Mesenteric fat pad (tissue), 1 donor: ENCODE measurements at places on chromosomes 12 and 14. TPM values are rescaled to one million over a fixed set of nuclear protein-coding genes. Genes with fewer than 3 reads are reported as not detected.

DNA sequence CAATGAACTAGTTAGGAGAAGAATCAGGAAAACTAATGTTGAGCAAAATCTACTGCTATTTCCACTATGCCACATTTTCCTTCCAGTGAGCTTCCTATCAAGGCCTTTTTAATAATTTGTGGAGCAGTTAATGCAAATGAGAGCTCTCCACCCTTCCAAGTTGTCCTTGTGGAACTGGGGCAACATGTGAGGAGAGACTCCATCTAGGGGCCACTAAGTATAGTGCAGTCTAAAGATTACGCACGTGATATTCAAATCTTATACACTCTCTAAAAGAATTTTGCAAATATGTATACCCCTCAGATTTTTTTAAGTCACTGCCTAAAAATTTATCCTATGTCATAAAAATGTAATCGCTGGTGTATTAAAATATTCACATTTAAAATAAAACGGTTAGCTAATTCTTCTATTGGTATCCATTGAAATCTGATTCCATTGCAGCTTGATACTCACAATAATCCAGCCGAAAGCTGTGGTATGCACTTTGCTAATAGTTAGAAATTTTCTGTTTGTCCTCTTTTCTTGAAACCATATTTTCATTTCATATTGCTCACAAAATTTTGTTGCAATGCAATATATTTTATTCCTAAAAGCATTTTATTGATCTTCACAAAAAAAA, 100.1 kb downstream of the PAH start:
- DNase-seq = no peak

GRCh38 chr12:104506676-104507401, 50.1 kb downstream of the CHST11 start:
- DNase-seq = no peak

DNA sequence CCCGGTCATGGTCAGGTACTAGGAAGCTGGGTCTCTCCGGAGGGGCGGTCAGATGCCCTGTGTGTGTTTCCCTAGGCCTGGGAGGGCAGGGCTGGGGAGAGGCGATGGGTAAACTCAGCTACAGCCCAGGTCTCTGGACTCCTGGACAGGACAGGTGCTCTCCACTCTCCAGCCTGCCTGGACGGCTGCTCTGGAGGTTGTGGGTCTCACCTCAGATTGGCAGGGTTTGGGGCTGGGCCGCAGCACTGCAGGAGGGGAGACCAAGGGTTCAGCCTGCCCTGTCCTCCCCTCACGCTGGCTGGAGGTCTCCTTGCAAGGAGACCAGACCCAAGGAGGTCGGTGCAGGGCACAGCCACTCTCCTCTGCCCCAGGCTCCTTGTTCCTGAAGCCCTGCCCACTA, 7.8 kb downstream of the KRT80 start:
- no peak for DNase-seq

DNA sequence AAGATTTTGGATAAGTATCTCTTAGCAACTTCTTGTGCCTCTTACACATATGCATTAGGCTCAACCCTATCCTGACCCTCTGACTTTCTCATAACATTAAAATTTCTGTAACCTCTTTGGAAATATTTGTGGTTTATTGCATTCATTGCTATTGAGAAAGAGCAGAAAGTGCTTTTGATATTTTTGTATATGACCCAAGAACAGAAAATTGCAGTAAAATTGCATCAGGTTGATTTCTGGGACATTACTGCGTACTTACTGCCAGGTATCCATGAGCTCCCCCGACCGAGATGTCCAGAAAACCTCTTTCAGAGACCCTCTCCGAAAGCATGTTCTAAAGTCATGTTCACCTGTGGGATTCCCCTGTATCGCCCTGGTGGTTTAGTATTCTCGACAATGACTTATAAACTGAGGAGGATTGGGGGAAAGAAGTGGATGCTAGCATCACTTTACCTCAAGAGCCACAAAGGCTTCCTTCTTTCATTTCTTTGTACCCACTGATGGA, 14.5 kb upstream of the IL22 start:
- DNase-seq = no peak

DNA sequence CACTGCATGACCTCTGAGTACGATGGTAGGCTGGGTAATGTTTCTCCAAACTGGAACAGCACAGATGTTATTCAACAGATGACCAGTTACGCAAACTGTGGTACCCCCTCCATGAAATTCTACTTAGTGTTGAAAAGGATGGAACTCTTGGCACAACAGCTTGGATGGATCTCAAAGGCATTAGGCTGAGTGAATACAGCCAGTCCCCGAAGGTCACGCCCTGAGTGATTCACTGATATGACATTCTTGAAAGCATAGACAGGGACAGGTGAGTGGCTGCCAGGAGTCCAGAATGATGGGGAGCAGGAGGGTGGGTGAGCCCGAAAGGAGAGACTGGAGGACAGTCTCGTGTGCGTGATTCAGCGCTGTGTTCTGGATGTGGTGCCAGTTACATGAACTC, 187.5 kb upstream of the TMEM132C start:
- no peak for DNase-seq

GRCh38 chr12:42448841-42449240, 122.9 kb downstream of the PPHLN1 start:
- no peak for DNase-seq

DNA sequence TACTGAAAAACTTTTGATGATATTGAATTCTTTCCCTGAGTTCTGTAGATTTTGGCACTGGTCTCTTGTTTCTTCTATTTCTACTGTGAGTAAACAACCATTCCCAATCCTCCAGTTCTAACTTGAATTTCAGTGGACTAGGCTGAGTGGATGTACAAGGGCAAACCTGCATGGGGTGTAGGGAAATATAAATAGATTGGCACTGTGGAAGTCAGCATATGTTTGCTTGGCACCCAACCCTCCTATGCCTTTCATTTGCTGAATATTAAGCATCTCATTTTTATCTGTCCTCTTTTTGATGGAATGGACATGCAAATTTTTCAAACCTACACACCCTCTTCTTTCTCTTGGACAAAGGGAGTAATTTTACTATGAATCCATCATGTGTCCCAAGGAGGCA, 828.3 kb downstream of the DIO2 start:
- no peak for DNase-seq

The ACOT4 gene
- total RNA-seq = 4.9 TPM

The GPX2 gene
- not detected for total RNA-seq

The GEMIN2 gene
- total RNA-seq = 9.1 TPM
